ENCODE measurements at places on chromosomes 2 and 18.

DNA sequence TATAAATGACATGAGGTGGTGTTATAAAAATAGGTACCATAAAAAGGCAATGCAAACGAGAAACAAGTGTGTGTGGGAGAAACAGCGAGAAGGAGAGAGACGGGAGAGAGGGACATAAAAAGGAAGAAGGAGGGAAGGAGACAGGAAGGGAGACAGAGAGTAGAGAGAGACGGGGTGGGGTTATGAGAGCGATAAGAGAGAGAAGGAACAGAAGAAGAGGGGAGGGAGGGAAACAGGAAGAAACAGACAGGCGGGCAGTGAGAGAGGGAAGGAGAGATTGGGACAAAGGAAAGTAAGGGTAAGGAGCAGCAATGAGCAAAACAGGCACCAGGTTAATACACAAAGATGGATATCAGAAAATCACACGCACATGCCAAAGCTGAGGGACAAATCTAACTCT is 83.7 kb downstream of the TGFA start:
- no peak for DNase-seq

DNA sequence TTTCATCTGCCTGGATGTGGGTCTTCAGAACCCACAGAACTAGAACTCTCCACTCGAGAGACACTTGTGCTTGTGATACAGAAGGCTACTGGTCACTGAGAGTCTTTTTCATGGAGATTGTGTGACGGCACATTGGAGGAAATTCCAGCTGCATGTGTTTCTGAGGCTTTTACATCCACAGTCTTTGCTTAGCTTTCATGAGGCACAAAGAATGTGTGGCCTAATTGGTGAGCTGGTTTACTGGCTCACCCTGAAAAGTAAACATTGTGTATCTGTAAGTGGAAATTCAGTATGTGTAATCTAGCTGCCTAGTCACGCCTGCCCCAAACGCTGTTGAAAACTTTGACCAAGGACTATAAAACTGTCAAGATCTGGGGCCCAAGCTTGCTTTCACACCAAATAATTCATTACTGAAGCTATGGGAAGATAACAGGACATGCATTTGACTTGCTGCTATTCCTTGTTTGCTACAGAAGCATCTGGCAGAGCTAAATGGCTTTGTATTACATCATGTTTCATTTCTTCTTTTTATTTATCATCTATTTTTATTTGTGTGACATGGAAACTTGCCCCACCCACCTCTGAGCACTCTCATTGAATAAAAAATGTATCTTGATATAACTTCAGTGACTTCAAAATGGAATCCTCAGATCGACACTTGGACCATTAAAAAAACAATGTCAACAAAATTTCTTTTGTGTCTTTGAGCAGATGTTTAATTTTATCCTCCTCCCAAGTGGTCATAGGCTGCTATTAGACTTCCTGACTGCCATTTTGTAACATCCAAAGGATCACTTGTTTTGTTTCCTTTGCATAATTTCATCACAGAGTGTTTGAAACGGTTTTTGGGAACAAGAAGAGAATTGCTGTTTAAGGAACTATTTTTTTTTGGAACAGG is 80.2 kb downstream of the EFEMP1 start:
- DNase-seq, result no peak

- no peak for DNase-seq
These were observed 4.4 kb upstream of the ANKRD29 start for GRCh38 chr18:23667114-23667513.

DNA sequence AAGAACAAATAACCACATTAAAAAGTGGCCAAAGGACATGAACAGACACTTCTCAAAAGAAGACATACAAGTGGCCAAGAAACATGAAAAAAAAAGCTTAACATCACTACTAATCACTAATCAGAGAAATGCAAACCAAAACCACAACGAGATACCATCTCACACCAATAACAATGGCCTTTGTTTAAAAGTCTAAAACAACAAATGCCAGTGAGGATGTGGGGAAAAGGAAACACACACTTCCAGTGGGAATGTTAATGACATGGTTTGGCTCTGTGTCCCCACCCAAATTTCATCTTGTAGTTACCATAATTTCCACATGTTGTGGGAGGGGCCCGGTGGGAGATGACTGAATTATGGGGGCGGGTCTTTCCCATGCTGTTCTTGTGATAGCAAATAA is 147.1 kb downstream of the GALNT1 start:
- no peak for DNase-seq

- no peak for DNase-seq
These were observed 39.1 kb upstream of the B3GNT7 start for GRCh38 chr2:231356466-231356844.

GRCh38 chr2:39127973-39128372 is 7.1 kb upstream of the SOS1 start:
- DNase-seq, result no peak

GRCh38 chr2:146579147-146579930 is 1265.5 kb upstream of the ACVR2A start:
- DNase-seq, result no peak

DNA sequence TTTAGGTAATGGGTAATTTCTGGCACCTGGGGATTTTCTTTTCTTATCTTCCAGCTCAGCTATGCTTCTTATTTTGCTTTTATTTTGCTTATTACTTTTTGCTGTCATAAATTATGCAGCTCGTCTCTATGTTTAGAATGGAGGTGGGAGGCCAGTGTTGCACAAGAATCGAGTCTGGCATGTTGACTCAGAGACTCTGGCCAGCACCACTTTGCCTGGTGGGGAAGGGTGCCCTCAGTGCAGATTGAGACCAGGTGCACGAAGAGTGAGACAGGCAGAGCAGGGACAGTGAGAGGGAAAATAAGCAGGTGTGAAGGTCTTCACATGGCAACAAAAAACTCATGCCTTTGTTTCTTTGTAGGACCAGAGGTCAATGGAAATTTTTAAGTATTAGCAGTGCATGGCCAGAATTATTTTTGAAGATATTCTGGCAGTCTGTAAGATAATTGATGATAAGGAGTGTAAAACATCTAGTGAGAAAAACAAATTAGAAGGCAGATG is 59.2 kb upstream of the SLC5A7 start:
- DNase-seq, result no peak

DNA sequence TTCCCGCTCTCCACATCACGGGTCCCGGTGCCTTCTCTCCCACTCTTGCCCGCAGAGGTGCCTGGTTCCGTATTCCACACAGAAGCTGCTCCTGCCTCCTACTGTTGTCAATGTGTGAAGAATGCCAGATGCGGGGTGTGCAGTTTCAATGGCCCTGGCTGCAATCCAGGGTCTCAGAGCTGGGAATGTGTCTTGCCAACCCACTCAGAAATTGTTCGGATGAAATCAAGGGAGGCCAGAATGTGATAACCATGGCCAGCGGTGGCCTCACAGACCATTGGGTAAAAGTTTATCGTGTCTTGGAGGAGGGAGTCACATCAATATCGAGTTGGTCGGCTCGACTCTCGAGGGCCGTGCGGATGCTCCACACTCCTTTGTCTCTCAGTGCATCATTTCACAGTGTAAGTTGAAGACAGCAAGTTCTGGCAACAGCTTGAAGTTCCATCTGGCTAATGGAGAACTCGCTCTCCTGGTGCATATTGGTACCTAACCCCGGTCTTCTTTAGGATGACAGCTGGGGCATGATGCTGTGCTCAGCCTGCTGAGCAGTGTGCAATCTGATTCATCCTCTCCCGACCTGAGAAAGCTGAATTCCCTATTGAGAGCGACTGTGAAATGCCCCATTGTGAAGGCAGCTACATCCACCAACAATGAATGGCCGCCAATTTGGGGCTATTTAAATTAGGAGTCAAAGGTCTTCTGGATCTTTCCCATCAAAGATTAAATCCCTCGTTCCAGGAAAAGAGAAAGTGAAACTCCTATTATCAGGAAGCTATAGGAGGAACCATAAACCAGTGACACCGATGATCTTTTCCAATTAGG is 389.0 kb downstream of the SOX11 start:
- no peak for DNase-seq

- no peak for DNase-seq
These were observed 27.9 kb downstream of the WDR33 start for GRCh38 chr2:127783101-127783500.

DNA sequence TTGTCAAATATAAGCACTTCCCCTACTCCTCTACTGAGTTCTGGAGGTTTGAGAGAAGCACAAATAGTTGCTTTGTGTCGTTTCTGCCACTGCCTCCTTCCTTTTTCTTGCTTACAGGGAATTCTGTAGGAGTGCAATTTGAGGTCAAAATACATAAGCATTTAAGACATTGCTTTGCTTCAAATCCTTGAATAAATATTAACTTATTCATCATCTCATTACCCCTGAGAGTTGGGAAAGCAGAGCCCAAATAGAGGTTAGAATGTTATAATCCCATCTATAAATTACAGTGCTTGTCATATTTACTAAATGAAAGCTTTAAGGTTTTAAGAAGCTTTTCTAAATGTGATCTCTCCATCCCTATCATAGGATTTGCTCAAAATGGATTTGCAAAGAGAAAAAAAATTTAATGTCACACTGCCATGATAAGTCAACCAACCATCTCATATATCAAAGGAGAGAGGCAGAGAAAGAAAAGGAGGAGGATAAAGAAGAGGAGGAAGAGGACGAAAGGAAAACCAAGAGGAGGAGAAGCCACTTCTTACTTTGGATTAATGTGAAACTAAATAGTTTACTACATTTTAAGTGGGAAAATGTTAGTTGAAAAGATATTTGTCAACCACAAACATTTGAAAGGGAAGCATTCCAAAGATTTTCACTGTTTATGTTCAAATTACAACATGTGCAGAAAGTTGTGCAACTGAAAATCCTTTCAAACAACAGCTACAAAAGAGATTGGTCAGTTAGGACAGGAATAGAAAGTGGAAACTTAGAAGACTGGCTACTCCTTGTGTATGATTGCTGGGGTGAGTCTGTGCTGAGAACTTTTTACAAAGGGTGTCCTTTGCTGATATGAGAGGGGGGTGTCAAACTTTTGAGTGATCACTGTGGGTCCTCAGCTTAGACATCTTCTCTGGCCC is 277.3 kb upstream of the FN1 start:
- no peak for DNase-seq

DNA sequence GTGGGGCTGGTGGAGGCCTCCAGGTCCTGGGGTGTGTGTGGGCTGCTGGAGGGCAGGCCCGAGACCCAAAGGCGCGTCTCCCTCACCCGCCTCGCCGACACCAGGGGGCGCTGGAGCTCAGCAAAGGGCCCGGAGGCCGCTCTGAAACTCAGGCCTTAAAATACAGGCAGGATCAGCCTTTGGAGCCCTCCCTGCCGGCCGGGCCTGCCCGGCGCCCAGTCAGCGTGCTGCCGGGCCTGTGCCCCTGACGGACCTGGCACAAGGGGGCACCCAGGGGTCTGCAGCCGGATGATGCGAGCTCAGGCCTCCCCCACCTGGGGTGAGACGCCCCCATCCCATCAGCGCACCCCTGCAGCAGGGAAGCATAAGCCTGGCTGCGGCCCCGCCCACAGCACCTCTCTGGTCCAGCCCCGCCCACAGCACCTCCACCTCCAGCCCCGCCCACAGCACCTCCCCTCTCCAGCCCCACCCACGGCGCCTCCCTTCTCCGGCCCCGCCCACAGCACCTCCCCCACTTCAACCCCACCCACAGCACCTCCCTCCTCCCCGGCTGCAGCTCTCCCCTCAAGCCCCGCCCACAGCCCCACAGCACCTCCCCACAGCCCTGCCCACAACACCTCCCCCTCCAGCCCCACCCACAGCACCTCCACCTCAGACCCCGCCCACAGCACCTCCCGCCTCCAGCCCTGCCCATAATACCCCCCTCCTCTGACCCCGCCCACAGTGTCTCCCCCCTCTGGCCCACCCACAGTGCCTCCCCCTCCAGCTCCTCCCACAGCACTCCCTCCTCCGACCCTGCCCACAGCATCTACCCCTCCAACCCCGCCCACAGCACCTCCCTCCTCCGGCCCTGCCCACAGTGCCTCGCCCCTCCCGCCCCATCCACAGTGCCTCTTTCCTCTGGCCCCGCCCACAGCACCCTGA is 92.8 kb upstream of the OTOS start:
- DNase-seq, result peak; percentile 56

GRCh38 chr2:24434541-24434940 is 56.5 kb upstream of the NCOA1 start:
- no peak for DNase-seq

DNA sequence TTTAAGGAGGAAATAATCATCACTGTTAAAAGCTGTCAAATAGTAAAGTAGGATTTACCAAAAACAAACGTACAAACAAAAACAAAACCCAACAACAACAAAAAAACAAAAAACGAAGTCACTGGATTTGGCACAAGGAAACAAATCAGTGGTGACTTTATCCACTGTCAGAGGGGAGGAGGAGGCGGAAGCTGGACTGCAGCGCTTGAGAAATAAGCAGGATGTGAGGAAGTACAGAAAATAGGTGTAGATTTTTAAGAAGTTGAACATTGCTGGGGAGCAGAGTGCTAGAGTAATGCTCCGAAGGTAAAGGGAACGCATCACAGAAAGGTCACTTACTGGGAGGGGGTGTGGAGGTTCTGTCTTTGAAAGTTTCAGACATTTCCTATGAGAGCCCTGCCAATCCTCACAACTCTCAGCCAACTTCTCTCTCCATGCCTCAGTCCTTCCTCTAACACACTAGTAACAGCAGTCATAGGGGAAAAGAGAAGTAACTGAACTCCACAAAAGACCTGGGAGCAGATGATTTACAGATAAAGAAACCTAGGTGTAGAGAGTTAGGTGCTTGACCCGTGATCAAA is 220.2 kb upstream of the SMAD7 start:
- no peak for DNase-seq

GRCh38 chr2:238596571-238597551 is 170.1 kb downstream of the ASB1 start:
- no peak for DNase-seq

- DNase-seq, result no peak
These were observed 22.3 kb upstream of the GPC1 start for GRCh38 chr2:240412975-240413812.

DNA sequence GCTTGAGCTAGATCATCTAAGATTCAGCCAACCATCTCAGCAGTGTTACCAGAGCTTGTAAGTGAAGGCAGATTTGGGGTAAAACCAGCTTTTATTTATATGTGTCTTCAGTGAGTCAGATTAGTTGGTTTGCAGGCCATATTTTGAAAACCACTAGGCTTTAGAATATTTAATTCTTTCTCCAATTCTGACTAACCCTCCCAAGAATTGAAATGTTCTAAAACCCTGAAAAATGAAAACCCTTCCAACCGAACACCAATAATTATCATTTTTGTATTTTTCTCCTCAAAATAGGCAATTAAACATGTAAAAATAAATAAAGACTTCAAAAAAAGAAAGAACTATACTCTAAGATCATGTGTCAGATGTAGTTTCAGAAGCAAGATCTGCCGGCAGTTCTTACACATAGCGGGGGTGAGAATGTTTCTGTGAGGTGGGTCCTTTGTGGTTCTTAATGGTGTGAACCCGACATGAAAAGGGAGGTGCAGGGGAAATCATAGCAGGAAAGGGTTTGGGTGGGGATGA is 14.2 kb downstream of the PLEK start:
- DNase-seq, result no peak

- no peak for DNase-seq
These were observed 896.2 kb downstream of the CCDC85A start for GRCh38 chr2:57080035-57080434.

GRCh38 chr18:8705238-8705960 is at the start of gene MTCL1:
Gene MTCL1, plus strand, starts transcription at chr18:8705556. Its CDS starts 105 bp downstream, at chr18:8705661.
- no peak for DNase-seq

Measured in stimulated activated CD4-positive, alpha-beta T cell treated with anti-CD3 and anti-CD28 coated beads, Interleukin-2, amount 100 ng/mL, for 4 hours (primary cell).